ENCODE measurements at places on chromosomes 16 and 17. TPM values are rescaled to one million over a fixed set of nuclear protein-coding genes. Genes with fewer than 3 reads are reported as not detected.

DNA sequence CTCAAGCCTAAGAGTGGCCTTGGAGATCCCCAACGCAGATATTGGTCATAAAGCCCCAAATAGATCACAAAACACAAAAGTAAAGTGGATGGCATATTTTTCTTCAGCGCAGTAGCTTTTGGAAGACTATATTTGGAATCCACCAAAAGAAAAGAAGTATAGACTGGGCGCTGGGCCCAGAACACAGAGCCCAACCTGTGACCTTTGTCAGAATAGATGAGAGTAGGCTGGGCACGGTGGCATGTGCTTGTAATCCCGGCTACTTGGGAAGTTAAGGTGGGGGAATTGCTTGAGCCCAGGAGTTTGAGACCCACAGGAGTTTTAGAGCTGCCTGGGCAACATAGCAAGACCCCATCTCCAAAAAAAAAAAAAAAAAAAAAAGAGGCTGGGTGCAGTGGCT, 14.6 kb downstream of the SCIMP start:
- no peak for DNase-seq
- H3K27ac ChIP-seq, result no peak overlapping the region
- H3K4me1 ChIP-seq, result no peaks in the 10 kb centered on the region
- no peak overlapping the region for H3K4me3 ChIP-seq
- H3K27me3 ChIP-seq, result no peaks in the 10 kb centered on the region
- H3K36me3 ChIP-seq, result peaks cover 9% of the 10 kb centered on the region

GRCh38 chr17:46963571-46963970, 15.5 kb downstream of the RPRML start:
- no peaks in the 10 kb centered on the region for H3K4me1 ChIP-seq
- H3K27ac ChIP-seq, result no peak overlapping the region
- no peaks in the 10 kb centered on the region for H3K36me3 ChIP-seq
- no peaks in the 10 kb centered on the region for H3K27me3 ChIP-seq

GRCh38 chr16:72131036-72131435, 37.4 kb downstream of the DHX38 start:
- no peaks in the 10 kb centered on the region for H3K36me3 ChIP-seq
- no peak for DNase-seq
- H3K4me1 ChIP-seq, result no peaks in the 10 kb centered on the region
- H3K4me3 ChIP-seq, result no peak overlapping the region
- no peak overlapping the region for H3K27ac ChIP-seq

DNA sequence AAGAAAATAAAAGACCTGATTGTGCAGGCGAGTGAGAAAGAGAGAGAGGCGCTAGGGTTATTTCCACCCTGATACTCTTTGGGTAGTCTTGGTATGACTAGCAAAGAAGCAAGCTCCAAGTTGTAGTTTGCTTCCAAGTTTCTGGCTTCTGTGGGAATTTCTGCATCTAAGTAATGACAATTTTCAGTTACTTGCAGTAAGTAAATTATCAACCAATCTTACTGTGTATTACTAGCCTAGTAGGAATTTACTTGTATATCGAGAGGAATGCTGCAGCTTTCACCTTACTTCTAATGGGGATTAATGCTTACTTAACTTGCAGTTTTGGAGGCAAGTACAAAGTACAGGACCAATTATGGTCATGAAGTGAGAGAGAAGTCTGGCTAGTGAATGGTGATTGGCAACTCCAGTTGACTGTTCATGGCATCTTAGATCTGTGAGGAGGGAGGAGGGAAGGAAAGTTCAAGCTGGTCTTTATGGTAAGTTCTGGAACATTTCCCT, 31.9 kb downstream of the TENT4B start:
- H3K27ac ChIP-seq, result peak overlapping the region; percentile 27
- DNase-seq, result peak; percentile 44
- peaks cover 6% of the 10 kb centered on the region for H3K4me1 ChIP-seq
- H3K36me3 ChIP-seq, result no peaks in the 10 kb centered on the region
- H3K4me3 ChIP-seq, result no peak overlapping the region

- no peak for DNase-seq
- no peak overlapping the region for H3K27ac ChIP-seq
- H3K36me3 ChIP-seq, result no peaks in the 10 kb centered on the region
- H3K4me3 ChIP-seq, result no peak overlapping the region
- H3K4me1 ChIP-seq, result peaks cover 10% of the 10 kb centered on the region
- no peaks in the 10 kb centered on the region for H3K27me3 ChIP-seq
Measured at GRCh38 chr17:79014158-79014758, 4.7 kb upstream of the CANT1 start.

- peak overlapping the region; percentile 46 for H3K27ac ChIP-seq
- H3K4me3 ChIP-seq, result no peak overlapping the region
- no peak for DNase-seq
- no peaks in the 10 kb centered on the region for H3K36me3 ChIP-seq
- no peaks in the 10 kb centered on the region for H3K27me3 ChIP-seq
- H3K4me1 ChIP-seq, result peaks cover 25% of the 10 kb centered on the region
Measured at GRCh38 chr16:57824888-57825287, 22.6 kb upstream of the KIFC3 start.

GRCh38 chr16:49875806-49876715, 20.1 kb upstream of the ZNF423 start:
- DNase-seq, result no peak
- H3K27me3 ChIP-seq, result no peaks in the 10 kb centered on the region
- H3K36me3 ChIP-seq, result no peaks in the 10 kb centered on the region
- no peak overlapping the region for H3K4me3 ChIP-seq
- H3K4me1 ChIP-seq, result no peaks in the 10 kb centered on the region

- peak; percentile 65 for DNase-seq
- H3K4me1 ChIP-seq, result peaks cover 62% of the 10 kb centered on the region
- no peaks in the 10 kb centered on the region for H3K27me3 ChIP-seq
- H3K27ac ChIP-seq, result peak overlapping the region; percentile 90
Measured at GRCh38 chr17:81401723-81402529, 6.7 kb downstream of the BAHCC1 start.

DNA sequence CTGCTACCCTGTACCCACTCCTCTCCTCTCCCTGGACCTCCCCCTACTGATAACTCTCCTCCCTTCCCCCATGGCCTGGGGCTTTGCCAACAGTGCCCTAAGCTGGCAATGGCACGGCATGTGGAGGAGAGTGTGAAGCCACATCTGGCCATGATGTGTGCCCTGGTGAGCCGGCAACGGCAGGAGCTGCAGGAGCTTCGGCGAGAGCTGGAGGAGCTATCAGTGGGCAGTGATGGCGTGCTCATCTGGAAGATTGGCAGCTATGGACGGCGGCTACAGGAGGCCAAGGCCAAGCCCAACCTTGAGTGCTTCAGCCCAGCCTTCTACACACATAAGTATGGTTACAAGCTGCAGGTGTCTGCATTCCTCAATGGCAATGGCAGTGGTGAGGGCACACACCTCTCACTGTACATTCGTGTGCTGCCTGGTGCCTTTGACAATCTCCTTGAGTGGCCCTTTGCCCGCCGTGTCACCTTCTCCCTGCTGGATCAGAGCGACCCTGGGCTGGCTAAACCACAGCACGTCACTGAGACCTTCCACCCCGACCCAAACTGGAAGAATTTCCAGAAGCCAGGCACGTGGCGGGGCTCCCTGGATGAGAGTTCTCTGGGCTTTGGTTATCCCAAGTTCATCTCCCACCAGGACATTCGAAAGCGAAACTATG, 5.2 kb downstream of the TRAF4 start:
- peak overlapping the region; percentile 69 for H3K27ac ChIP-seq
- H3K4me3 ChIP-seq, result no peak overlapping the region
- H3K27me3 ChIP-seq, result no peaks in the 10 kb centered on the region
- no peak for DNase-seq

GRCh38 chr17:72594248-72594647, 473.4 kb downstream of the SOX9 start:
- no peak overlapping the region for H3K27ac ChIP-seq
- H3K4me3 ChIP-seq, result no peak overlapping the region
- peaks cover 19% of the 10 kb centered on the region for H3K27me3 ChIP-seq
- H3K36me3 ChIP-seq, result no peaks in the 10 kb centered on the region
- H3K4me1 ChIP-seq, result no peaks in the 10 kb centered on the region

- H3K4me1 ChIP-seq, result peaks cover 7% of the 10 kb centered on the region
- H3K36me3 ChIP-seq, result peaks cover 11% of the 10 kb centered on the region
- H3K27me3 ChIP-seq, result no peaks in the 10 kb centered on the region
- no peak overlapping the region for H3K4me3 ChIP-seq
- DNase-seq, result peak; percentile 67
Measured at GRCh38 chr17:59001158-59001814, 105.4 kb downstream of the TRIM37 start.

DNA sequence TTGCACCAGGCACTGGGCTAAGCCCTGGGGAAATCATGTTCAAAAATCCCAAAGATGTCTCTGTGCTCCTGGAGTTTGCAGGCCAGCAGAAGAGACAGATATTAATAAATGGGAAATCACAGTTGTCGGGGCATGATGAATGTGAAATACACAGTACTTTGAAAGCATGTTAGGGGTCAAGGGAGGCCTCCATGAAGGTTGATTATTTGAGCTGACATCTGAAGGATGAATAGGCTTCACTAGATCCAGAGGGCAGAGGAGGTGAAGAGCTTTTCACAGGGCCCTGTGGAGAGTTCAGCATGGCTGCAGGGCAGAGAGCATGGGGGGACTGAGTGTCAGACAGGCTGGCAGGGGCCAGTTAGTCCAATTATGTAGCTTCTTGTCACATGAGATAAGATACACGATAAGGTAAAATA, 2.6 kb downstream of the ANKRD40CL start:
- H3K27me3 ChIP-seq, result no peaks in the 10 kb centered on the region
- no peak overlapping the region for H3K4me3 ChIP-seq
- H3K4me1 ChIP-seq, result peaks cover 32% of the 10 kb centered on the region
- no peaks in the 10 kb centered on the region for H3K36me3 ChIP-seq
- peak overlapping the region; percentile 73 for H3K27ac ChIP-seq

DNA sequence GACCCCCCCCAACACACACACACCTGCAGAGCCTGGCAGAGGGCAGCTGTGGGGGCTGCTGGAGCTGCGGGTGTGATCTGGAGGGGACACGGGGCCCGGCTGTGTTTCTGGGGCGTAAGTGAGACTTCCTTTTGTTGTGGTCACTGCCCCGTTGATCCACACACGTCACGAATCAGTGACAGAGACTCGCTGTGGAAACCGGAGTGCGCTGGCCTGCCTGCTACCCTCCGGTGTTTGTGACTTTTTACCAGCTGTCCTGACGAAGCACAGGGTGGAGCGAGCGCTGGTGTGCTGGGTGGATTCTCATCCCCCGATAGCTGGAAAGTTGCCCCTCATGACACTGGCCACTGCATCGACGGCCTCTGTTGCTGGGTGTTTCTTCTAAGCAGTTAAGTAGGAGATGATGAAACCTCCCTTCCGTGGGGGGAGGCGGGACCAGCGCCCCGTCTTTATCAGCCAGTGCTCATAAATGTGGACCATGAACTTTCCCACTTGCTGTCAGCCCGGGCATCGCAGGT, 2.3 kb downstream of the METRNL start:
- H3K27ac ChIP-seq, result no peak overlapping the region
- no peaks in the 10 kb centered on the region for H3K36me3 ChIP-seq
- no peak for DNase-seq

GRCh38 chr16:1961651-1962067, 2.3 kb downstream of the NDUFB10 start:
- H3K4me3 ChIP-seq, result no peak overlapping the region
- H3K27ac ChIP-seq, result peak overlapping the region; percentile 2
- H3K27me3 ChIP-seq, result no peaks in the 10 kb centered on the region
- H3K36me3 ChIP-seq, result peaks cover 21% of the 10 kb centered on the region
- no peak for DNase-seq

DNA sequence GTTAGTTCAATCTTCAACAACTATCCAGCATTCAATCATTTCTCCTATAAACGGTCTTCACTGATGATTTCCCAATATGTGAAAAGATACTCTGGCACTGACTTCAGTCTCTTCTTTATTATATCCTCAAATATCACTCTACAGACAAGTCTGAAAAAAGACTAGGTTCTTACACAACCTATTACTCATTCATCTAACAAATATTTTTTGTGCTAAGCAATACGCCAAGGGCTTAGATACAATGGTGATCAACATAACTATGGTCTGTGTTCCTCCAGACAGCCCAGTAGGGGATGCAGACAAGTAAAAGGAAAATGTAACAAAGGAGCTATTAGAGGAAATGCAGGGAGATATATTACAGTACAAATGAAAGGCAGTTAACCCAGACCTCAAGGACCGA, 63.9 kb downstream of the MYO1D start:
- DNase-seq, result no peak
- no peaks in the 10 kb centered on the region for H3K4me1 ChIP-seq
- H3K27ac ChIP-seq, result no peak overlapping the region
- H3K4me3 ChIP-seq, result no peak overlapping the region

- DNase-seq, result peak; percentile 62
- peaks cover 33% of the 10 kb centered on the region for H3K27me3 ChIP-seq
- no peak overlapping the region for H3K27ac ChIP-seq
- H3K4me1 ChIP-seq, result no peaks in the 10 kb centered on the region
Measured at GRCh38 chr16:6483469-6484033, 849.1 kb upstream of the RBFOX1 start.

DNA sequence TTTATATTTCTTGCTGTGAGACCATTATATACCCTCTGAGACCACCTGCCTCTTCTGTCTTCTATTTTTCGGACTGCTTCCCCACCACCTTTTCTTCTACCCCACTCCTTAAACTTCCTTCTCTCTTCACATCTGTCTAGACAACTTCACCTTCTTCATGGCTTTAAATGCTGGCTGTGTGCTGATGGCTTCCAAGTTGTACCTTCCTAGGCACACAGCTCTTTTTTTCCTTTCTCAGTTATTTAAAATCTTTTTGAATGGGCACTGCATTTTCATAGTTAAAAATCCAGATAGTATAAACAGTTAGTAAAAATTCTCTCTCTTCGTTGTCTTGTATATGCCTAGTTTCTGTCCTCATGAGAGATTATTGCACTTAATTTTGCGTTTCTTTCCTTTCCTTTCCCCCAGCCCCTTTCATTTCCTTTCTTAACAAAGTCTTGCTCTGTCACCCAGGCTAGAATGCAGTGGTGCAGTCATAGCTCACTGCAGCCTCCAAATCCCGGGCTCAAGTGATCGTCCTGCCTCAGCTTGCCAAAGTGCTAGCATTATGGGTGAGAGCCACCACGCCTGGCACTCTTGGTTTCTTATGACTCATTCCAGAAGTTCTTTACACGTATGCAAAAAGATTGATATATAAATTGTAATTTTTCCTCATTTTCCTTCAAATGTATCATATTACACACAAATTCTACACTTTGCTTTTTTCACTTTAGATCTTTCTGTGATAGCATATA, 114.3 kb downstream of the NPIPB5 start:
- no peaks in the 10 kb centered on the region for H3K4me1 ChIP-seq
- no peaks in the 10 kb centered on the region for H3K36me3 ChIP-seq
- no peak overlapping the region for H3K27ac ChIP-seq
- H3K27me3 ChIP-seq, result no peaks in the 10 kb centered on the region
- no peak for DNase-seq

CMIP gene
- polyA plus RNA-seq, result 1.8 TPM

BIRC5 gene
- 112 TPM for polyA plus RNA-seq

HOXB1 gene
- polyA plus RNA-seq, result 12.4 TPM

GFAP gene
- 4.0 TPM for polyA plus RNA-seq

TP53TG3 gene
- not detected for polyA plus RNA-seq

NPTX1 gene
- polyA plus RNA-seq, result not detected

CSH2 gene
- not detected for polyA plus RNA-seq

CCL17 gene
- polyA plus RNA-seq, result not detected

CTF1 gene
- polyA plus RNA-seq, result 23.4 TPM

CD300E gene
- 0.34 TPM for polyA plus RNA-seq

EME1 gene
- 5.2 TPM for polyA plus RNA-seq

Measured in cardiac muscle cell (in vitro differentiated cells and primary cell).